Activated CD8-positive, alpha-beta memory T cell treated with anti-CD3 and anti-CD28 coated beads for 4 hours (primary cell): ENCODE measurements at places on chromosomes 2 and 18.

- no peak for DNase-seq
Observed at GRCh38 chr2:53127061-53127650, 640.4 kb upstream of the CHAC2 start.

DNA sequence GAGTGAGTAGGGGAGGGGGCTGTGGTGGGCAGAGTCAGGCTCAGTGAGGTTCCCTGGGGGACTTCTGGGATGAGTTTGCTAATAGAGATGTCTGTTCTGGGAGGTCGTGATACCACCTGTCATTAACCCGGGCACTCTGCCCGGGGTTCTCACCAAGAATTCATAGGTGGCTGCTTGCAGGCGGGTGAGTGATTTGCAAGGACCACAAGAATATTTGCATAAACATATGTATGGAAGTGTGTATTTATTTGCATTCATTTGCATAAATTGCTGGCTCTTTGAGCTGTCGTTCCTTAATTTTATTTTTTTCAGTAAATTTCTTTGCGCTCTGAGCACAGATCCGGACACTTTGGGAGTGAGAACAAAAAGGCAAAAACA is 260.0 kb downstream of the ATAD2B start:
- DNase-seq: no peak

DNA sequence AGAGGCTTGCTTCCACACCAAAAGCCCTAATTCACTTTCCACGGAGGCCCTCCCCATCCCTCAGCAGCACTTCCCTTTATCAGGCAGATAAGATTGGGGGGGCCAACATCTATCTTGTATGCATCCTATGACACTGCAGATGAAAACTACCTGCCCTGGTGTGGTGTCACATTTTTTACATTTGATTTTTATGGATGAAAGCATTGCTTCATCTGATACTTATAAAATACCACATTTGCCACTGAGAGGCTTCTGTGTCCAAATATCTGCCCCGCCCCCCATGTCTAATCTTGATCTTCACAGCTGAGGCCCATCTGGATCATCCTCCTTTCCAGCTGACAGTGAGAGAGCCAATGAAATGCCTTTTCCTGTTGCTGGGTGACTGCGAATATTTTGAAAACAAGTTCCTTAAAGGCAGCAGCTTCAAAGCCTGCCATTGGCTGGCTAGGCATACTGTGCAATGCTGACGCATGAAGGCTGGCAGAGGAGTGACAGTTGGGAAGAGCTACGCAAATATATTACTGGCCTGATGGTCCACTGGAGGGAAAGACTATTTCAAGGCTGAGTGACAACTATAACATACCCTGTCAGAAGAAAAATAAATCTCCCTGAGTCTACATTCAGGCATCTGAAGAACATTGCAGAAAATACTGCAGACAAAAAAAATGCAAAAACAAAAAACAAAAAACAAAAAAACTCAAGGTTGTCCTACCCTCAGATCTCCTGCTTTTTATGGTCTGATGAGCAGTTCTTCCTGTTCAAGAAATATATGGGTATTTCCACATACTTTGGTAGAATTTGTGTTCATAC is 318.7 kb downstream of the PDE11A start:
- no peak for DNase-seq

GRCh38 chr18:46437061-46437460 is 220.0 kb downstream of the LOXHD1 start:
- no peak for DNase-seq

DNA sequence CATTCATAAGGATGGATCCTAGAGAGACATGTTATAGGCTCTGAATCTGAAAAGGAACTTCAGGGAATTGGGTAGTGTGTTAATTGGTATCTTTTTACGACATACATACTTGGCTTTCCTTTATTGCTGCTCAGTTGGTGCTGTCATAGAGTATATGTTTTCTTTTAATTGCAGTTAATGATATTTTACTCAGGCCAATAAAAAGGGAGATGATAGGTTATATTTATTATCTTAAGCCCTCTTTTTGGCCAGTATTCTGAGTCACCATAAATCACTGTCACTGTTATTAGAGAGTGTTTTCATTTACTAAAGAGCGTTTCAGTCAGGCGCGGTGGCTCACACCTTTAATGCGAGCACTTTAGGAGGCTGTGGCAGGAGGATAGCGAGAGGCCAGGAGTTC is 47.6 kb downstream of the RALBP1 start:
- no peak for DNase-seq

DNA sequence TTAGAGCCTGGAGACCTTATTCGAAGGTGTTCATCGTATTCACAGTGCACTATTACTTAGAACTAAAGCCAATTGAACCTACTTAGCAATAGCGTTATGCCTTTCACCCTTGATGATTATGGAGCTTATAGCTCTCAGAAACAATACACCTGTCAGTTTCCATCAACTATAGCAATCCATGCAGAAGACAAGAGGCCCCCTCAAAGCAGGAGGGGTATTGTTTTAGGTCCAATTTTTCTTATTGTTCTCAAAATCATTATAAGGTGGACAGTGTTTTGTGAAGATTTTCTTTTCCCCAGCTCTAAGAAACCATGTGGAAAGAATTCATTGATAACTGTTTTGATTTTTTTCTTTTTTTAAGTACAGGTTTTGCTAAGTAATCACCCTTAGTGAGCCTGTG is 135.5 kb downstream of the MEIS1 start:
- DNase-seq: no peak

GRCh38 chr2:231926761-231927565 is 767 bp upstream of the NPPC start:
- DNase-seq: no peak

GRCh38 chr2:157822533-157822932 is 53.6 kb downstream of the ACVR1 start:
- no peak for DNase-seq

DNA sequence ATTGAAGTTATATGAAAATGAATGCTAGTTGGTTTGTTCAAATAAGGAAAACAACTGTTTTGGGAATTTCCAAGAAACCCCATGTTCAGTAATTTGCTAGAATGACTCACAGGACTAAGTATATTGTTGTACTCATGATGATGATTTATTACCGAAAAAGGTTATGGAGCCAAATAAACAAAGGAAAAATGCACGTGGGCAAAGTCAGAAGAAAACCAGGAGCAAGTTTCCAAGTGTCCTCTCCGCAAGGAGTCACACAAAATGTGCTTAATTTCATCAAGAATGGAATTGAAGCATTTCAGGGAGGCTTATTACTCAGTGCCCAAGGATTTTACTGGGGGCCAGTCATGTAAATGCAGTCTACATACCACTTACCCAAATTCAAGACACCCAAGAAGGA is 1652.4 kb upstream of the TMEFF2 start:
- no peak for DNase-seq

- DNase-seq: no peak
Observed at GRCh38 chr2:23658466-23658942, 268.4 kb downstream of the ATAD2B start.

DNA sequence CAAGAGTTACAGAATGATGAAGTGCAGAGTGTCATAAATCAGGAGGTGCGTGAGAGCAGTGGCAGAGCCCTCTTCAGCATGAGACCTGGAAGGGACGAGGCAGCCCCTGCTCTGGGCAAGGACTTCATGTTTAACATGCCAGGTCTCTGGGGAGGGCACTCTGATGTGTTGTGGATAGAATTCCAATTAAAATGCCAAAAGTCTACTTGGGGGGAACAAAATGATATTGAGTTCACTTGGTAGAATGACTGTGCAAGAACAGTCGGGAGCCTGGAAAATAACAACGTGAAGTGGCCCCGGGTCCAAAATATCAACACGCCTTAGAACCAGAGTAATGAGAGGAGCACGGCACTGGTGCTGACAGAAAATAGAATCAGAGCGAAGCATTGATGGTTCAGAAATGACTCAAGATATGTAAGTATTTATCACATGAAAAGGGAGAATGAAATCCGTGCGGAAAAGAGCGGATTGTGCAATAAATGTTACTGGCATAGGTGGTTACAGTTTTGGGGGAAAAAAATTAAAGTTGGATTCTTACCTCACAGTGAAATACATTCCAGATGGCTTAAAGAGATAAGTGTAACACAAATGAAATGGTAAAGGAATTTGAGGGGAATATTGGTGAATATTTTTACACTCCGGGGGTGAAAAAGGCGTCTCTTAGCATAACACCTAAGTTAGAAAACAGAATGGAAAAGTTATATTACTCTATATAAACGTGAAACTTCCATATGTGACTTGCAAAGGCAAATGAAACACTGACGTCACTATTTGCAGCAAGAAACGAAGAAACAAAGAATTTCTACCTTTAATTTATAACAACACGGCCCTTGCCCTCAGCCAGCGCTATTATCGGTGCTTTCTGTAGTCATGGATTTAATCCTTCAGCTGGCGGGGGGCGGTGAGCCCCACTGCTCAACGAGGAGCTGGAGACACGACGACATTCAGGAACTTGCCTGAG is 159.4 kb upstream of the TWIST2 start:
- DNase-seq: no peak

- DNase-seq: no peak
Observed at GRCh38 chr18:56407646-56408180, 230.7 kb downstream of the TXNL1 start.

GRCh38 chr2:234478121-234478858 is 18.6 kb downstream of the ARL4C start:
- no peak for DNase-seq

GRCh38 chr2:239169311-239170048 is 231.3 kb downstream of the HDAC4 start:
- no peak for DNase-seq

DNA sequence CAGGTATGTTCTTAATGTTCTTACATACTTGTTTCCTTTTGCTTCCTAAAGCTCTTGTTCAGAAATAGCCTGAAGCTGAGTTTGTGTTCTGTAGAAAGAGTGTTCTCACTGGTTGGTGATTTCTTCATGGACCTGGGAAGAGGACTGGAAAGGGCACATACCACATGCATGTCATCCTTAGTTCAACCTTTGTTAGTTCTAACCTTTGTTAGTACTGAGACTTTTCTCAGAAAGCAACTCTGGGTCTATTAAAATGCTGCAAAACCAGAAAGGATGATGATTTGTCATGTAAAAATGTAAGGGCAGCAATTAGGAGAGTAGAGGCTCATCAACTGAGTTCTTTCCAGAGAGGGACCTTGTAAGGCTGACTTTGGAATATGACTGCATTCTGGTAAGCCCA is 2.5 kb upstream of the FAP start:
- no peak for DNase-seq

GRCh38 chr2:73020657-73021370 is 50.7 kb downstream of the SFXN5 start:
- no peak for DNase-seq

- DNase-seq: no peak
Observed at GRCh38 chr18:4004183-4004829, 450.8 kb downstream of the DLGAP1 start.

DNA sequence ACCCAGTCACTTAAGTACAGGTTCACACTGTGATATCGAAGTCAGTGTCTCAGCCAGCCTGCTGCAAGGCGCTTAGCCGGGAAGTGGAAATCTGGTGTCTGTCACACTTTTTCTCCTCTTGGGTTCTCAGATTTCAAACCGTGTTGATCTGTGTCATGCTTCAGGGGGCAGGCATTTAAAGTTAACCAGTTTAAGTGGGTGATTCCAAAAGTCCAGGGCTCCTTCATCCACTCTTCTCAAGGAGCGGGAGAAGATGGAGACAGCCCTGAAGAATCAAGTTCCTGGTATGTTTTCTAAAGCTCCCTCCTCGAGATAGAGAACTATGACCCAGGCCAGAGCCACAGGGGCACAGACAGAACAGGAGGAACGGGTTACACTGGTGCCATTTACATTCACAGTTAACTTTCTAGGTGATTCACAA is 331.7 kb downstream of the GBX2 start:
- no peak for DNase-seq

DNA sequence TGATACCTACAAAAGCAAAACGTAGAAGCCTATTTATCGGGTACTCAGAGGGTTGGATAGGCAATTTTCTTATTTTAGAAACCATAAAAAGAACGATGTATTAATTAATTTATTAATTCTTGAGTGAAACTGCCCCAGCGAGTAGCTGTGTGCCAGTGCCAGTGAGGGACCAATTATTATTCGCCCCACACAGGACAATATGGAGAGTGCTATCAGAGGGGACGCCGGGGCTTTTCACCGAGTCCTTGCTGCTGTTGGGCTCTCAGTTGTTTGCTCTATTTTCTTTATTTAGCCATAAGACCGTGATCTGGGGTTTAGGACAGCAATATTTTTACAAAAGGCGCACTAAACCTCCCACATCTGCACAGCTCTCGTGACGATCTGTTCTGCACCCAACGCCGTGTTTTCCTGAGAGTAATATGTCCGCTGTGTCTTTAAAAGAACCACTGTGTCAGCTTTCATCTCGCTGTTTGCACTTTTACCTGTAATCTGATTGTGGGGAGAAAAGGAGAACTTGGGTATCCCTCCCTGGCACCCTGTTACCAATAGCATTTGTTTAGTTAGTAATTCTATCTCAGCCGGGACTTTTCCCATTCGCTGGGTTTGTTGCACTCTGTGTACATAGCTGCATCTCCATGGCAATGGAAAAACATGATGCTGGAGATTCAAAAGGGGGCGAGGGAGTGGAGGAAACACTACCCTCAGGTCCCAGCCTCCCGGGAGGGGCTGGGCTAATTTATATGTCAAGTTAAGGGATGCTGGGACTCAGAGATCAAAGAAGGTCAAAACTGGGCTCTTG is 30.1 kb upstream of the ZNF516 start:
- no peak for DNase-seq

DNA sequence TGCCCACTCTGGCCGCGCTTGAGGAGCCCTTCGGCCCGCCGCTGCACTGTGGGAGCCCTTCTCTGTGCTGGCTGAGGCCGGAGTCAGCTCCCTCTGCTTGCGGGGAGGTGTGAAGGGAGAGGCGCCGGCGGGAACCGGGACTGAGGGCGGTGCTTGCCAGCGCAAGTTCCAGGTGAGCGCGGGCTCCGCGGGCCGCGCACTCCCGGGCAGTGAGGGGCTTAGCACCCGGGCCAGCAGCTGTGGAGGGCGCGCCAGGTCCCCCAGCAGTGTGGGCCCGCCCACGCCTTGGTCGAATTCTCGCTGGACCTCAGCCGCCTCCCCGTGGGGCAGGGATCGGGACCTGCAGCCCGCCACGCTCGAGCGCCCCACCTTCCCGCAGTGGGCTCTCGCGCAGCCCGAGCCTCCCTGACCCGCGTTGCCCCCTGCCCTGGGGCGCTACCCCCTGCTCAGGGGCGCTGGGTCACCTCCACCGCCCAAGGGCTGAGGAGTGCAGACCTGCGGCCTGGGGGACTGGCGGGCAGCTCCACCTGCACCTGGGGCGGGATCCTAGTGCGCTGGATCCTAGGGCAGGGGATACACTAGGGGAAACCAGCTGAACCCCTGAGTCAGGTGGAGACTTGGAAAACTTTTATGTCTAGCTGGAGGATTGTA is 97.3 kb downstream of the CD8B2 start:
- no peak for DNase-seq

- DNase-seq: no peak
Observed at GRCh38 chr18:45166341-45166835, 448.9 kb upstream of the SLC14A2 start.
